Activated naive CD4-positive, alpha-beta T cell treated with anti-CD3 and anti-CD28 coated beads, Interleukin-2, amount 50 U/mL, for 16 hours (primary cell): ENCODE measurements at places on chromosomes 16 and 17.

DNA sequence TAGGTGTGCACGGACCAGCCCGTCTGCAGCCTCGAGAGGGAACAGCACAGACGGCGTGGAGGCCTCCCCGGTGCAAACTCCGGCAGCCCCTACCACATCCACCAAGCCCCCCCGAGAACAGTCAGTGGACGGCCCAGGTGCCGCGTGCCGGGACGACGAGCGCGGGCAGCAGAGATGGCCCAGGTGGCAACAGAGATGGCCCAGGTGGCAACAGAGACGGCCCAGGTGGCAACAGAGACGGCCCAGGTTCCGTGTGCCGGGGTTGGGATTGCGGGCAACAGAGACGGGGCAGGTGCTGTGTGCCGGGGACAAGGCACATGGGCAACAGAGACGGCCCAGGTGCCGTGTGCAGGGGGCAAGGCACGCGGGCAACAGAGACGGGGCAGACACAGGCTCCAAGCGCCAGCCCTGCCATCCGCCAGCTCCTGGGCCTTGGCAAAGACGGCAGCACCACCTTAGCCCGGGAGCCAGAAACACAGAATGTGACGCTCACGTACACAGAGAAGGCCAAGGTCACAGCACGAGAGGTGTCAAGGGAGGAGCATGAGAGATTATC lies 31.1 kb downstream of the RPH3AL start:
- no peak for DNase-seq

DNA sequence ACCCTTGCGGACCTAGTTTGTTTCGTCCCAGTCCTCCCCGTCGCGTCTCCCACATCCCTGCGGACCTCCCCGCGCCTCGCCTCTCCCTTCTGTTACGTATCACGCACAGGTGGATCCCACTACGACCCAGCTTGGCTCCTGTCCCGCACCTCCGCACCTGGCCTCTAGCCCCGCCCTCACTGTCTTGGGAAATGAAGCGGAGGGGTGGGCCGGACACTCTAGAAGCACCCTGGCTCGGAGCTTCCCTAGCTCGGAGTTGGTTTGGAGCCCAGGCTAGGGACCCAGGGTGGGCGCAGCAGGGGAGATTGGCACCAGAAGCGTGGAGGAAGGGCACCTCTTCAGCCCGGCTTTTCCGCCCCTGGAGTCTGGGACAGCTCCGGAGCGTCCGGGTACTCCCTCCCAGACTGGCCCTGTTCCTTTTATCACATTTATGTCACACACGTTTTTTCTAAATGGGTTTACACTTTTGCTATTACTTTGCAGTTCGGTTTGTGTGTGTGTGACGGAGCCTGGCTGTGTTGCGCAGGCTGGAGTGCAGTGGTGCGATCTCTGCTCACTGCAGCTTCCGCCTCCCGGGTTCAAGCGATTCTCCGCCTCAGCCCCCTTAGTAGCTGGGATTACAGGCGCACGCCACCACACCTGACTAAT lies 1.4 kb upstream of the CEMP1 start:
- peak; percentile 65 for DNase-seq

- no peak for DNase-seq
Observed at GRCh38 chr17:70288540-70289290, 119.4 kb downstream of the KCNJ2 start.

- no peak for DNase-seq
Observed at GRCh38 chr17:50832864-50833381, 2.5 kb upstream of the WFIKKN2 start.

GRCh38 chr17:3879186-3879585 lies 13.7 kb downstream of the CAMKK1 start:
- no peak for DNase-seq

- no peak for DNase-seq
Observed at GRCh38 chr17:40582328-40582901, 17.1 kb upstream of the CCR7 start.

DNA sequence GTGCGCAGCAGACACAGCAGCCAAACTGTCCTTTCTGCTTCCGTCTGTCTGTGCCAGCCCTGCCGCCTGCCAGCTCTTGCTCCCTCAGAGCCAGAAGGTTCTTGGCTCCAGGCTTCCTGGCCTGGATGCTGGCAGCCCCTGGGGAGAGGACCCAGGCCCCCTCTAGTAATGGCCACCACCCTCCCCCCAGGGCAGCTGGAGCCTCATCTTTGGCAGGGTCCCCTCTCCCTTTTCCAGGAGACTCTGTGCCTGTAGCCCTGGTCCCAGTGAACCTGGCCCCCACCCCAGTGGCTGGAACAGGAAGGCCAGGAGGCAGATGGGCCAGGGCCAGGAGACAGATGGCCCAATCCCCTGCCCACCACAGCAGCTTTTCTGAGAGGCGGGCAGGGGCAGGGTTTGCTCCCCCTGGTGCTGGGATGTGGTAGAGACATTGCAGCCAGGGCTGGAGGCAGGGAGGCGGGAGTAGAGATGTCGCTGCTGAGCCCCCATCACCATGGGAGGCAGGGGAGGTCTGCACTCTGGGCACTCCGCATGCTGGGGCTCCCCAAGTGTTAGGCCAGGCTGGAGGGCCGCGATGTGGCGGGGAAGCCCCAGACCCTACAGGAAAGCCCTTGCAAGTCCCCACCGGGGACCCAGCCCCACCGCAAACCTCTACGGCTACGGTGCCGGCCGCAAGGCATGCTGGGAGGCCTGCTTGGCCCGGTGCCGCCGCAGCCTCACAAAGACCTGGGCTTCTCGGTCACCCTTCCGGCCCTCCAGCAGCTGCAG lies 16.7 kb downstream of the UNC13D start:
- DNase-seq, result peak; percentile 69

DNA sequence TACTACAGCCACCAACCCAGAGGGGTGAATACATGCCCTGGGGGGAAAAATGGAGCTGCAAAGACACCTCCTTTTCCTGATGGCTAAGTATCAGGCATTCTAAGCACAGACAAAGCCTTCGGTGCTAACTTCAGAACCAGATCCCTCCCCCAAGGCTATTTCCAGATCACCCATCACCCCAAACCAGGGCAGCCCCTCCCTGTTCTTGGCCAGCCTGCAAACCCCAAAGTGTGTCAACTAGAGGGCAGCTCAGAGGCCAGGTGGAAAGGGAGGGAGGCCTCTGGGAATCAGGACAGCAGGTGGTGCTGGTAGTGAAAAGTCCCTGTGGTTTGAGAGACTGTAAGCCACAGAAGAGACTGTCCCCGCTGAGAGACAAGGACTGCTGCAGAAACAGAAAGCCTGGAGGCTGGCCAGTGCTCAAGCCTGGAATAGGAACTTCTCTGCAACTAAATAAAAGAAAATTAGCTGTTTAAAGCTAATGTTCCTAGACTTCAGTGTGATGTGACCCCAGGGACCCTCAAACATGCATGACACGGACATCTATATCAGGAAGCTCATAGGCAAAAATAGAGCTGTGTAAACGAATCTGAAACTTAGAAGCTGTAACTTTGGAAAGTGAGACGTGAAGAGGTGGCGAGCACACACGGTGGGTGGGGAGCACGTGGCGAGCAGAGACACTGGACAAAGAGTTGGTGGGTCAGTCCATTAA lies 9.1 kb downstream of the TUBG1 start:
- no peak for DNase-seq

GRCh38 chr16:88381820-88382451 lies 823 bp upstream of the ZNF469 start:
- DNase-seq, result peak; percentile 6

GRCh38 chr17:9324864-9325263 lies 250.8 kb downstream of the STX8 start:
- no peak for DNase-seq

GRCh38 chr17:8696906-8697305 lies 47.7 kb downstream of the CCDC42 start:
- no peak for DNase-seq

- no peak for DNase-seq
Observed at GRCh38 chr17:75507733-75508719, 7.3 kb downstream of the CASKIN2 start.

- no peak for DNase-seq
Observed at GRCh38 chr16:68076560-68076959, 8.6 kb upstream of the NFATC3 start.

- no peak for DNase-seq
Observed at GRCh38 chr16:4746991-4747574, 12.7 kb downstream of the DNAAF8 start.

DNA sequence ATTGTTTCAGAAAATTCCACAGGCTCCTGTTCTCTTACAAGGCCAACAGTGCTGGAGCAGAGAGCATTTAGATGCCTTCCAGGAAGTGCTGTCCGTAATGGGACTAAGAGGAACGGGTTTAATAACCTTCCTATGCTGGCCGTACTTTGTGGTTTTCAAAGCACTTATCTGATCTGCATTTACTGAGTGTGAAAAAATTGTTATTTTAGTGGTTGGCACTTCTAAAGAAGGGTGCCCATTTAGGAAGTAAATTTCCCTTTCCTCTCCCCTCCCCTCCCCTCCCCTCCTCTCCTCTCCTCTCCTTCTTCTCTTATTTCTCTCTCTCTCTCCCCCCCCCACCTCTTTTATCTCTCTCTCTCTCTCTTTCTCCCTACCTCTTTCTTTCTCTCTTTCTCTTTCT lies 72.0 kb upstream of the DNAJA2 start:
- no peak for DNase-seq

DNA sequence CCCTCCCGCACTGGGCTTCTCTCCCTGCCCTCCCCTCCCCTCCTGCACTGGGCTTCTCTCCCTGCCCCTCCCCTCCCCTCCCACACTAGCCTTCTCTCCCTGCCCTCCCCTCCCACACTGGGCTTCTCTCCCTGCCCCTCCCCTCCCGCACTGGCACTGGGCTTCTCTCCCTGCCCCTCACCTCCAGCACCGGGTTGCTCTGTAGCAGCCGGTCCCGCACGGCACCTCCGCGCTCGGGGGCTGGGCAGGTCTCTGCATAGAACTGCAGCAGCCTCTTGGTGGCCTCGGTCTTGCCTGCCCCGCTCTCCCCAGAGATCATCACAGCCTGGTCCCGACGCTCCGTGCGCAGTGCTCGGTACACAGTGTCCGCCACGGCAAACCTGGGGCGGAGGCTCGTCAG lies 9.8 kb downstream of the MYO1C start:
- DNase-seq, result no peak

DNA sequence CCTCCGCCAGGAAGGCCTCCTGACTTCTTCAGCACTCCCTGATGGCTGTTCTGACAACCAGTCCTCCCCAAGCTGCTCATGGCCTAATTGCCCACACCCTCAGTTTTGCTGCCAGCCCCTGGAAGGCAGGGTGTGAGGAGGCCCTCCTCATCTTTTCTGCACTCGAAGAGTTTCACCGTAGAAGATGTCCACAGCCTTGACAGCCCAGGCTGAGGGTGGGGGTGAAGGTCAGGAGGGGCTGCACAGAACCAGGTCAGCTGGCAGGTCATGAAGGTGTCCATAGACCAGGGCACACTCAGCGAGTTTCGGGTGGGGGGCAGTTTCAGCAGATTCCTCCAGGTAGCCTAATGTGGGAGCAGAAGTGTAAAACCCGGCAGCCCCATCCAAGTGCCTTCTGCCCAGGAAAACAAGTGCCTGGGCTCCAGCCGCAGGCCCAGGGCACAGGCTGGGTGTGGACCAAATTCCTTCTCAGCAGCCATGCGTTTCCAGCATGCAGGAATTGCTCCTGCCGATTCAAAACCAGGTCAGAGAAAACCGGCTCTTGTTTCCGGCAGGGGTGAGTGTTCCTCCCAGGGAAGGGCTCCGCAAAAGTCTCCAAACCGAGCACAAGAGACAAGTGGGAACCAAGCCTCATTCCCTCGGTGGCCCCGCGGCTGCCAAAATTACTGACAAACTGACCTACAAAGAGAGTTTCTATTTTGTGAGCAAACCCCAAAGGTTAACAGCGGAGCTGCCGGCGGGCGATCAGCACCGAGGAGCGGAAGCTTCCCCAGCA lies 228.8 kb downstream of the C16orf78 start:
- DNase-seq, result no peak

DNA sequence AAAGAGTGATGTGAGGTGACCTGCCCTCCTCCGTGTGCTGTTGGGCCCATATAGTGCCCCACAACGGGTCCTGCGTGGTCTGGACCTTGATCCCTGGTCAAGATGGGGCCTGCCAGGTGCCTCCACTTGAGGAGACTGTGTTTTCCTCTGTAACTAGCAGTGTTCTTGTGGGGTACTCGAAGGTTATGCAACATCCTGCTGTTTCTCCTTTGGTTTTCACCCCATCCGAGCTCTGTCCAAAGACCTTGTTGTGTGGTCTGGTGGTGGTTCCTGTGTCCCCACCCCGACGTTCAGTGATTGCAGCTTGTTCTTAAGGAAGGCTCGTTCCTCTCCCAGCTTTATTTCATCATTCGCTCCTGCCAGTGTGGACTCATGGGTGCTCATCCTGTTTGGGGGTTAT lies 38.7 kb upstream of the ZNF750 start:
- DNase-seq, result no peak

DNA sequence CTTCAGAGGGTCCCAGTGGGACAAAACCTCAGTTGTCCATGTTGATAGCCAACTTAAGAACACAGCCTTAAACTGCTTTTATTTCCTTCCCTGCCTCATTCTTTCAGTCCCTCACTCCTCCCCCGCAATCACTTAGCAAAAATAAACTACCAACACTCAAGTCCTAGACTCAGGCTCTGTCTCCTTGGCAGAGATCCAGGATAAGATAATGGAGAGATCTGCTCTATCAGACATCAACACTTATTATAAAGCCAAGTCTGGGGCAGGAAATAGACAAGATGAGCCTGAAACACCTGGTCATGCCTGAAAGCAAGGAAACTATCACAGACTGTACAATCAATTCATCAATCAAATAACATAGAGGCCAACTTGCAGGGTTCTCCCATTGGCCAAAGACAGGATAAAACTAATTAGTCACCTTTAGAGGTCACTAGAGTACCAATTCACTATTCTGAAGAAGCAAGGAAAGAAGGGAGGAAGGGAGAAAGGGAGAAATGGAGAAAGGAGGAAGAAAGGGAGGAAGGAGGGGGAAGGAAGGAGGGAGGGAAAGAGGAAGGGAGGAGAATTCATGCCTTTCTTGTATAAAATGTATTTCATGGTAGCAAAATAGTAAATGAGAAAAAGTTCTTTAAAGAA lies 15.7 kb downstream of the HYDIN start:
- DNase-seq, result no peak
